EH (cell line): ENCODE measurements at places on chromosomes 12 and 14.

GRCh38 chr14:72594099-72594901 lies 299.6 kb downstream of the DPF3 start:
- DNase-seq, result no peak

GRCh38 chr14:21326972-21327371 lies 47.1 kb downstream of the RPGRIP1 start:
- DNase-seq, result no peak

GRCh38 chr12:51070004-51070403 lies 13.4 kb downstream of the CSRNP2 start:
- DNase-seq, result no peak

DNA sequence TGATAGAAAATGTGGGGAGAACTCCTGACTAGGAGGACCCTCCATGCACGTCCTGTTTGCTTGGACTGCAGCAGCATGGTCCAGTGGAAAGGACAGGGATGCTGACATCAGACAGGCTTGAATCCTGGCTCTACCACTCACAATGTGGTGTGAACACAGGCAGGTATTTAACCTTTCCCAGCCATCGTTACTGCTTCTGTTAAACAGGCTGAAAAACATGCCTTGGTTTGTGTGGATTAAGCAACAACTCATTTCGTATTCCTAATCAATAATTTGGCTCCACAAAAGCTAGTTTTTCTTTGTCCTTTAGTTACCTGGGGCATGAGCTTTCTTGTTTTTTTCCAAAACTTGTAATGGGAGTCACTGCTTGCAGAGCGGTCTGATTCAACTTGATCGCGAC lies 41.0 kb downstream of the APPL2 start:
- DNase-seq, result no peak

GRCh38 chr12:79692860-79693577 lies 2.3 kb upstream of the PAWR start:
- DNase-seq, result peak; percentile 39

- peak; percentile 51 for DNase-seq
Observed at GRCh38 chr12:120399531-120399930, 30.6 kb upstream of the MSI1 start.

- peak; percentile 61 for DNase-seq
Observed at GRCh38 chr14:58954901-58955861, 233.3 kb upstream of the DAAM1 start.

GRCh38 chr12:109881752-109882151 lies 1.4 kb upstream of the GLTP start:
- peak; percentile 32 for DNase-seq

DNA sequence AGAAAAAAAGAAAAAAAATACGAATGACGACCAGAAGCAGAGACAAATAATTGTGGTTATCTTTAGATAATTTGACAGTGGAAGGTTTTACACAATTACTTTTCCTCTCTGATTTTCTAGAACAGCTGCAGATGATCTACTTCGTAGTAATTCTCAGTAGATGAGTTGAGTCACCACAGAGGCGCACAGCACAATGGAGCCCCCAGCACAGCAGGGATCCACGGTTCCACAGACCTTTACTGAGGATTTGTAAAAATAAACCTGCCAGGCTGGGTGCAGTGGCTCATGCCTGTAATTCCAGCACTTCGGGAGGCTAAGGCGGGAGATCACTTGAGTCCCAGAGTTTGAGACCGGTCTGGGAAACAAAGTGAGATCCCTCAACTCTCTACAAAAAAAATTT lies 29.3 kb downstream of the AMN start:
- DNase-seq, result peak; percentile 65

DNA sequence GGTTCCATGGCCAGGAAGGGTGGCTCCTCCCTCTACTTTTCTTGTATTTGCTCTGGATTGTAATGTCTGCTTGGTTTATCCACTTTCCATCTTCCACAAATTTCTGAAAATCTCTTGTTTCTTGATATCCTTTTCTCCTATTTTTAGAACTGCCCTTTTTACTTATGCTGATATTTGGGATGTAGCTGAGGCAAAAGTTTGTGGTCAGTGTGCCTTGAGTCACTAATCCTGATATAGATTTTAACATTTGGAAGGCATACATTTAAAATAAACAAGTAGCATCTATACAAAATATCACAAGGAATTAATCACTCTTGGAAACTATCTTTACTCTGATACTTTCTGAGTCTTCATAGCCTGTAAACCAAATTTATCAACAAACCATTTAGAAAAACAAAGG lies 11.0 kb downstream of the GRIP1 start:
- DNase-seq, result no peak

DNA sequence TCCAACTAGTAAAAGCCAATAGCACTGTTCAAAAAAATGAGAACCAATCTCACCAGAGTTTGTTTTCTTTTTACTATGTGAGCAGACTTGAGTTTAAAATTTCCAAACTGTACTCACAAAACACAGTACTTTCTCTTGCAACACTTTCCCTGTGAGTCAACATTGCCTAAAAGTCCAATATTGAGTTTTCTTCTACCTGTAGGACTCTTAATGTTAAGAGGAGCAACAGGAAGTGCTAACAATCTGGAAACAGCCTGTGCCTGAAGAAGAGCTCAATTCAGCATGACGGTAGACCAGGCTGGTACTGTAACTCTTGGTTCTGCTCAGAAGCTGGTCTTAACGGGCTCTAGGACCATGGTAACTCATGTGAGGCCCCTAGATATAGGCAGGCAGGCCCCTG lies 144.3 kb downstream of the MED13L start:
- DNase-seq, result peak; percentile 9

DNA sequence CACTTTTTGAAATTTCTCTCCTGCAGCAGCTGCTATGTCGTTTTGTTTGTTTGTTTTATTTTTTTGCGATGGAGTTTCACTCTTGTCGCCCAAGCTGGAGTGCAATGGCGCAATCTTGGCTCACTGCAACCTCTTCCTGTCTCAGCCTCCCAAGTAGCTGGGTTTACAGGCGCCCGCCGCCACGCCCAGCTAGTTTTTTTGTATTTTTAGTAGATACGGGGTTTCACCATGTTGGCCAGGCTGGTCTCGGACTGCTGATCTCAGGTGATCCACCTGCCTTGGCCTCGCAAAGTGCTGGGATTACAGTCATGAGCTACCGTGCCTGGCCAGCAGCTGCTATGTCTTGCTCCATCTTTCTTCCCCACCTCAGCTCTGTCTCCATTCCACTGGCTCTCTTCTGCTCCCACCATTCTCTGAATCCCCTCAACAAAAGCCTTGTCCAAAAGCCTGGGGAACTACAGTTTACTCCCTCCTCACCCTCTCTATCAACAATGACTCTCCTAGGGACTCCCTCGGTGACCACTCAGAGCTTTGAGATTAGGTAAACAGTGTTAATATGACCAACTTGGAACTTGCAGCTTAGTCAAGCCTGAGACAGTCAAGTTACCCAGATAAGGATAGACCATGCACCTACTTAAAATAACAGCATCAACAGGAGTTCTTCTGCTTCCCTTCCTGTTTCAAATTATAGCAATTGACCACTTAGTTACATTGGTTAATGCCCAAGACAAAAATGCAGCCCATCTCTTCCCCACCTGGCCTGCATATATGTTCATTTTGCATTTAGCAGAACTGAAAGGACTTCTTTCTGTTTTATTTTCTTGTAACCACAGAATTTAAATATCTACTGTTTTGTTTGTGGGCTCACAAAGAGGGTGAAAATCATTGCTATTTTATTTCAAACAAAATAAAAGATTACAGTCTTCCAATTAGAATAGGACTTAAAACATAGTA lies 189.0 kb upstream of the AMIGO2 start:
- DNase-seq, result peak; percentile 21

DNA sequence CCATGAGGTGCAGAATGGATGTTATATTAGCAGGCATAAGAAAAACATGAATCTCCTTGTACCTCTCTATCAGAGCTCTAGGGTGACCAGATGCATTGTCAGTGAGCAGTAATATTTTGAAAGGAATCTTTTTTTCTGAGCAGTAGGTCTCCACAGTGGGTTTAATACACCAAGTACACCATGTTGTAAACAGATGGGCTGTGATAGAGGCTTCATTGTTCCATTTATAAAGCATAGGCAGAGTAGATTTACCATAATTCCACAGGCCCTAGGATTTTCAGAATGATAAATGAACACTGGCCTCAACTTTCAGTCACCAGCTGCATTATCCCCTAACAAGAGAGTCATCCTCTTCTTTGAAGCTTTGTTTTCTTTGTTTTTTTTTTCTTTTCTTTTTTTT lies 185.2 kb downstream of the ERC1 start:
- no peak for DNase-seq

DNA sequence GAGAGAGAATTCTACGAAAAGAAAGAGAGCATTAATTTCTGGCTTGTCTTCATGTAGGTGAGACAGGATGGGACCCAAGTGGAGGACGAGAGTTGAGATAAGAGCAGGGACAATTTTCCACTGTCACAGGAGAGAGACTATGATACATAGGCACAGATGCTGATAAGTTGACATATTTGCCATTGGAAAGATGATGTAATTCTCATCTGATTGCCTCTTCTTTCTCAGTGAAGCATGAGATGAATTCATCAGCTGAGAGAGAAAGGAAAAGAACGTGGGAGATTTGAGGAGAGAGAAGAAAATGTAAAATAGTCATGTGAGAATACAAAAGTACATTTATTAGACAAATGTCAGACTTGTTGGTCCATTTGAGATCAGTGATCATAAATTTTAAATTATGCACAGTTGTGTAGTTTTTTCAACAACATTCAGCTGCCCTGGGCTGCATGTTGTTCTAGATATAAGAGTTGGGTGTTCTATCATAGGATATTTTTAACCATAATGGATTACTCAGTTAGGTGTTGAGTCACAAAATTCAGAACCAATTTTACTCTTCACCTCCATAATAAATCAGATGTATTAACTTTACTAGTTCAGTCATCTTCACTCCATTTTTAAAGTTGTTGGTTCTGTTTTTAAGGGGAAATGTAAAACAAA lies 222.9 kb downstream of the DPY19L2 start:
- DNase-seq, result no peak

DNA sequence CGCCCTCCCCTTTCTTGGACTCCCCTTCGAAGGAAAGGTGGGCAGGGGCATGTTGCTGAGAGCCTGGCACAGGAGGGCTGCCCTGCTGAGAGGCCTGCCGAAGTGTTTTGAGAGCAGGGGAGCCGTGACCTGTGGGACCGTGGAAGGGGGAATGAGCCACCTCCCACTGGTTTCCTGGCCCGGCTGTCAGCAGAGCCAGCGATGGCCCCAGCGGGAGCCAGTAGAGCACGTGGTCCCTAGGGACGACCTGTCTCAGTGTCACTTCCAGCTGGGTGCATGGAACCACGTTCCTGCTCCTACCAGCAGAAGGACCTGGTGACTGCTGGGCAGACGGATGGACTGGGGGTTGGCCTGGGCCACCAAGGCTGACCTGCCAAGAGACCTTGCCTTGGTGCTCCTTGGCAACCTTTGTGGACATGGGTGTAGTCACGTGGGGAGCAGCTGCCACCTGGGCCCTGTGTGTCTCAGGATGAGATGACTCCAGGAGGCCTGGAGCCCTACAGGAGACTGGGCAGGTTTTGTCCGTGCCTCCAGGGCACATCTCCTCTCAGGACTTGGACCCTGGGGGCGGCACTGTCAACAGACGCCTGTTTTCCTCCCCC lies 34.6 kb downstream of the BEGAIN start:
- DNase-seq, result no peak

GRCh38 chr12:32819424-32819823 lies 63.7 kb upstream of the YARS2 start:
- DNase-seq, result no peak

DNA sequence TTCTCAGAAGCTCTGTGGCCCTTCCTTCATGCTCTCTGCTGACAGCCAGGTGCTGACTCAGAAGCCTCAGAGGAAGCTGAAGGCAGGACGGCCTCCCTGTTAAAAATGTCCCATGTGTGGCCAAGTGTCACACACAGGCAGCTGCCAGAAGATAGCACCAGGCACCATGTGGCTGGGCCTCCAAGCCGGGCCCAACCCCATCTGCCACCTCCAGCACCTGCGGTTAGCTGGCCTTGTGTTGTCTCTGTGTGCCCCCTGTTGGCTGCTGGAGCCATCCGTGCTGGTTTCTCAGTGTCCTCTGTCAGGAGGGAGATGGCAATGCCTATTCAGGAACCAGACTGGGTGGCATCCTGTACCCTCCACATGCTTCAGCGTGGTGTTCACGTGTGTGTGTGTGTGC lies 63.2 kb downstream of the TSPAN11 start:
- DNase-seq, result peak; percentile 18

DNA sequence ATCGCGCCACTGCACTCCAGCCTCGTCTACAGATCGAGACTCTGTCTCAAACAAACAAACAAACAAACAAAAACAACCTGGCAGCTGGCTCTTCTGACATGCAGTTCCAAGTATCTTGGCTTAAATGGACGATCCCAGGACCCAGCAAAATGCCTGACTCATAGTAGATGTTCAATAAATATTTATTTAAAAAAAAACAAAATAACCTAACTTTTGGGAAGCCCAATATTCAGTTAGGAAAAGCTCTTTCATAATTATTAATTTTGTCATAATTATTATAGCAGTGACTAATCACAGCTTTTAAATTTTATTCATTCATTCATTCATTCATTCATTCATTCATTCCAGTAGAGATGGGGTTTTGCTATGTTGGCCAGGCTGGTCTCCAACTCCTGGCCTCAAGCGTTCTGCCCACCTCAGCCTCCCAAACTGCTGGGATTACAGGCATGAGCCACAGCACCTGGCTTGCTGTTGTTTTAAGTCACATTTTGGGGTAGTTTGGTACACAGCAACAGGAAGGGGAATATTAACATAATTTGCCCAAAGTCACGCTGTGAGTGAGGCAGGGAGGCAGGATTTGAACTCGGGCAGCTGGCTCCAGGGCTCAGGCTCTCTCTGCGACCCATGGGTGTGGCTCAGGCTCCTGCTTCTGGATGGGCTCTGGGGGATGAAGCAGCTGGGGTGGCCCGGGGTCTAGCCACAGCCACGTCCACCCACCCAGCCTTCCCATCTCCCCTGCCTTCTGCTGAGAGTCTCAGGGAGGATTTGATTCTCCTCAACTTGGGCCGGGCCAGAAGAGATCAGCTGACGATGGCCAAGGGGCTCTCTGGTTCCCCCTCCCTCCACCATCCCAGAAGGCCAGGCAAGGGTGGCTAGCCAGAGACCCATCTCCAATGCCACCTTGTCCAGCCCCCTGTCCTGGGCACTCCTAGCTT lies 2.4 kb downstream of the SDS start:
- DNase-seq, result no peak

DNA sequence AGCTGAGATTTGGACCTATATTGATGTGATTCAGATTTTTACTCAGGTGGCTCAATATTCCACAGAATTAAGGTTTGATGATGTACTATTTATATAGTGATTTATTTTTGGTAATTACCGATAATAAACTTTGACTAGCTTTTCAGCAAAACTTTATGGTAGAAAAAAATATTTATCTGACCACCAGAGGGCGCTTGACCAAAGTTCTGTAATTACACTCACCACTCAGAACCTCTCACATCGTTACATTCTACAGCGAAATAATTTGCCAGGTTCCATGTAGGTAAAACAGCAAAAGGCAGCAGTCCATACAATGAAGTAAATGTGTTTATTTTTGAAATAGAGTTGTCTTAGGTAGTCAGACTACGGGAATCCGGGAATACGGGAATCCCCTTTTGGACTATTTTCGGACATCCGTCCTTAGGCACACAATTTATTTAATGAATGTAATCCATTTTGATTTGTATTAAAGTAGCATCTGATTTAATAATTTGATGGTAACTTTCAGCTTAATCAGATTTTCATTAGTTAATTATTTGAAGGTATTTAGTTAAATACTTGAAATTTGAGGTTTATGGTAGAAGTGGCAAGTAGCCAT lies 143.0 kb upstream of the DDHD1 start:
- peak; percentile 44 for DNase-seq

GRCh38 chr14:99571303-99571986 lies 32.6 kb downstream of the CCDC85C start:
- no peak for DNase-seq
